AG10803 (cell line): ENCODE measurements at places on chromosomes 13 and 19.

DNA sequence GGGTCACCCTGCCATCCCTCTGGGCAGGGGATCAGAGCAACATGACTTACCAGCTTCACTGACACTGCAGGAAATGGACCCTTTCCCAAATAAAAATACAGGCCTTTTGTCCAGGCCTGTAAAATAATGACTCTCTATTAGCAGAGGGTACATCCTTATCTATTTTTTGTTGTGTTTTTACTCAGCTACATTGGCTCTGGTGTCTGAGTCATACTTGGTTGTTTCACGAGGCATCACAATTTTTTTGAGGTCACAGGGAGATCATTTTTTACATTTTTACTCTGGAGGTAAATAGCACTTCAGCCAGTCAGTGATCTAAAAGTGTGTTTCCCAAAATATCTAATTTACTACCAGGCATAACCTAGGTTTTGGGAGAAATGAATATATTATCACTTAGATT is 6.9 kb upstream of the HTR2A start:
- DNase-seq = peak; percentile 45

GRCh38 chr13:59946944-59947343 is 216.8 kb downstream of the DIAPH3 start:
- peak; percentile 72 for DNase-seq

DNA sequence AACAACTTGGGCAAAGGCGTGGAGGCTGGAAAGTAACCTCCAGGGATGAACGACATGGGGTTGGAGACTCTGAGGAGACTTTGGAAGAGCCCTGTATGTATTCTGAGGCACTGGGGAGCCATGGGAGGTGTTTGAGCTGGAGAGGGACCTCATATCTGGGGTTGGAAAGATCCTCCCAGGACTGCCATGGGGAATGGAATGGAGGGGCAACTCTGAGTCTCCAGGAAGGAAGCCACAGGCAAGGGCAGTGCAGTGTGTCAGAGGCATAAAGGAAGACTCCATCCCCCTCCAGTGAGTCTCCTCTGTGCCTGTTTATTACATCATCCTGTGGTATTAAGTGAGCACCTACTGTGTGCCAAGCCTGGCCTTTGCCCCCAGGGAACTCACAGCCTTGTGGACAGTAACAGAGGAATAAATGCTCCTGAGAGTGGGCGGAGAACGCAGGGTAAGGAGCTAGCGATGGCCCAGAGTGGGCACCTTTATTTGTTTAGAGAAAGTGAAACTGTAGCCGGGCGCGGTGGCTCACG is 7.7 kb downstream of the PEAK3 start:
- no peak for DNase-seq

DNA sequence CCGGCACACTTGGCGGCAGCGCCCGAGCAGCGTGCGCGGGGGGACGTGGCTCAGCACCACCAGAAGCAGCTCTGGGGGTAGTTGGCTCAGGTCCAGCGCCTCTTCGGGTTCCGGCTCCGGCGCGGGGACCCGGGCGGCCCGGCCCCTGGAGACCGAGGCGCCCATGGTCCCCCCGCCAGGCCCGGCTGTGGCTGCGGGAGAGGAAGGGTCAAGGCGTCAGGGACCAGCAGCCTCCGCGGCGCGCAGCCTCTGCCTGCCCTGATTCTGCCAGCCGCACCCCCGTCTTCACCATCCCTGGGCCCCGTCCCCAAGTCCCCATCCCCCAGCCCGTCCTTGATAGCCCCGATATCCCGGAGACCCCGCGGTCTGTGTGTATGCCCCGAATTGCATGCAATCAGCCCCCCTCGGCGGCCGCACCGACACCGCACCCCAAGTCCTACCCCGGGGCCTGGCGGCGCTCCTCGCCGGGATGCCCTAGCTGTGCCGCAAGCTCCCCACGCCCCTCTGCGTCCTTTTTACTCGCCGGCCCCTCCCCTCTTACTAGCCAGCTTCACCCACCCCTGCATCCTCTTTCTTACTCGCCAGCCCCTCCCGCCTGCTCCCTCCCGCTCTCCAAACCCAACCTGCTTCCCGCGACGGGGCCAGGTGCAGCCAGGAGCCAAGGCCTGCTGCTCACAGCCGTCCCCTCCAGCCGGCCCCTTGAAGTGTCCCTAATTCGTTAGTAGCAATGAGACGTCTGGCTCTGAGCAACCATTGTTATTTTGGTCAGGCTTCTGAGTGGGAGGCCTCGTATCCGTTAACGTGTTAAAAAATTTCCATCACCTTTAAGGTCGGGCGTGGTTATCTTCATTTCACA is at the start of gene FBXO27:
Gene FBXO27 (minus strand): TSS at position 487 of the 856 bp plus-strand sequence. CDS start 322 bp downstream, at position 165.
- DNase-seq = no peak

GRCh38 chr19:19500975-19501644 is 14.2 kb downstream of the TSSK6 start:
- no peak for DNase-seq

DNA sequence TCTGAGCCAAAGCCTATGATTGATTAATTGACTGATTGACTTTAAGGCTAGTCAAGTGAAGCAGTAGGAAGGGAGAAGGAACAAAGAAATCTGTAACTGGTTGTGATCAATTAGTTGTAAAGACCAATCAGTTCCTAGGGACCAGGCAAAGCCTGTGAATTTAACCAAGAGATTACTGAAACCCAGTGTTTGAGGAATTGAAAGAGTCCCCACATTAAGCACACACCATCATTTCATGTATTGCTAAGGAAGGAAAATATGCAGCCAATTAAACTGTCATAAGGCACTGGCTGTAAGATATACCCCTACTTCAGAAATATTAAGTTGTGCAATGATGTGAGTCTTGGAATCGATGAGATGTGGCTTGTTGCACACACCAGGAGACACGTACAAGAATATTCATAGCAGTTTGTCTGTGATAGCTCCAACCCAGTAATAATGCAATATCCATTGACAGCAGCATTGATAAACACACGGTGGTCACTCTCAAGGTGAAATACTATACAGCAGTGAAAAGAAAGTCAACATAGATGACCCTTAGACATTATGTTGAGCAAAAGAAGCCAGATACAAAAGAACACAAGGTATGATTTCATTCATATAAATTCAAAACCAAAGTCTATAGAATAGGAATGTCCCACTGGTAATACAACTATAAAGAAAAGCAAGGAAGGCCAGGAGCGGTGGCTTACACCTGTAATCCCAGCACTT is 9.0 kb downstream of the C19orf47 start:
- no peak for DNase-seq

- DNase-seq = no peak
Measured at GRCh38 chr19:28076628-28077027, 1136.3 kb downstream of the UQCRFS1 start.

GRCh38 chr19:4414800-4415321 is 12.4 kb downstream of the CHAF1A start:
- DNase-seq = no peak

GRCh38 chr19:44722131-44723121 is 23.5 kb downstream of the CEACAM16 start:
- no peak for DNase-seq

GRCh38 chr19:12792051-12792852 is 966 bp downstream of the JUNB start:
- peak; percentile 64 for DNase-seq

DNA sequence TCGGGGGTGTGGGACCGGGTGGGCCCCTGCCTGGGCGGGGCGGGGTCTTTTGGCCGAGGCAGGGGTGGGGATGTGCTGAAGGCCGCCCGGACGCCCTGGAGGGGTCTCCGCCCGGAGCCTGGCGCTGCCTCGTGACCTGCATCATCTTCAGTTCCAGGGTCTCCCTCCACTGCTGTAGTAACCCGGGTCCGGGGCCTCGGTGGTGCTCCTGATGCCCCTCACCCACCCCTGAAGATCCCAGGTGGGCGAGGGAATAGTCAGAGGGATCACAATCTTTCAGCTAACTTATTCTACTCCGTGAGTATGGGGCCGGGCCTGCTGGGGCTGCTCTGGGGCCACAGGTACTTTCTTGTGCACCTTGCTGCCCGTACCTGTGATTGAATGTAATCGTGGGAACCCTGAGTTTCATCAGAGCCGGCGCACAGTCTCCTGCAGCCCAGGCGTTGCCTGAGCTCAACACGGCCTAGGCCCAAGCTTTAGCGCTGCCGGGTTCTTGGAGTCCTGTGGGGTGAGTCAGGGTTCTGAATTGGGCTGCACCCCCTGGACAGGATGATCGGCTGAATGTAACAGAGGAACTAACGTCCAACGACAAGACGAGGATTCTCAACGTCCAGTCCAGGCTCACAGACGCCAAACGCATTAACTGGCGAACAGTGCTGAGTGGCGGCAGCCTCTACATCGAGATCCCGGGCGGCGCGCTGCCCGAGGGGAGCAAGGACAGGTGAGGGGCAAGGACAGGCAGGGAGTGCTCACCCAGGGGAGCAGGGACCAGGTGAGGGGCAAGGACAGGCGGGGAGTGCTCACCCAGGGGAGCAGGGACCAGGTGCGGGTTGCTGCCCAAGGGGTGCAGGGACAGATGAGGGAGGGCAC is 10.5 kb downstream of the PEAK3 start:
- peak; percentile 82 for DNase-seq

DNA sequence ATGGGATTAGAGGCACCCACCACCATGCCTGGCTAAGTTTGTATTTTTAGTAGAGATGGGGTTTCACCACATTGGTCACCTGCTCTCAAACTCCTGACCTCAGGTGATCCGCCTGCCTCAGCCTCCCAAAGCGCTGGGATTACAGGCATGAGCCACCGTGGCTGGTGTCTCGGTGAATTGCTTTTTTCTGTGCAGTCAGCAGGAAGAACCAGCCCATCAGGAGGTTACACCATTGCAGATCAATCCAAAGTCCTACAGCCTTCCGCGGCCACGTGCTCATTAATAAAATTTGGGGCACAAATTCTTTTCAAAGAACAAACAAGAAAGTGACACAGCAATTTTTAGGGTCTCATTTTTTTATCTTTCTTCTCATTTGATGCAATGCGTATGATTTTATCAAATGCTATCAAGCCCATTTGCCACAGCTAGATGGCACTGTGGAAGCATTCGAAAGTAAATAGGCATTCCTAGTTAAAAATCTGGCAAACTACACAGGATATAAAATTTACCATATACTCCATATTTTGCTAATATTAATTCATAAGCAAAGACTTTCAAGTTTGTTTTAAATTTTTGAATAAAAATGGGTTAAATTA is 54.4 kb upstream of the ZNF835 start:
- no peak for DNase-seq

- no peak for DNase-seq
Measured at GRCh38 chr19:7953576-7953975, 10.1 kb upstream of the TIMM44 start.

DNA sequence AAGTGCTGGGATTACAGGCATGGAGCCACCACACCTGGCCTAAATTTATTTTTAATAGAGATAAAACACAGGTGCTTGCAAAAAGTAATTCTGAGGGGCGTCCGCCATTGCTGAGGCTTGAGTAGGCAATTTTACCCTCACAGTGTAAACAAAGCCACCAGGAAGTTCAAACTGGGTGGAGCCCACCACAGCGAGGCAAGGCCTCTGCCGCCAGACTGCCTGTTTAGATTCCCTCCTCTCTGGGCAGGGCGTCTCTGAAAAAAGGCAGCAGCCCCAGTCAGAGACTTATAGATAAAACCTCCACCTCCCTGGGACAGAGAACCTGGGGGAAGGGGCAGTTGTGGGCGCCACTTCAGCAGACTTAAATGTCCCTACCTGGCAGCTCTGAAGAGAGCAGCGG is 50.7 kb downstream of the B3GLCT start:
- DNase-seq = no peak

DNA sequence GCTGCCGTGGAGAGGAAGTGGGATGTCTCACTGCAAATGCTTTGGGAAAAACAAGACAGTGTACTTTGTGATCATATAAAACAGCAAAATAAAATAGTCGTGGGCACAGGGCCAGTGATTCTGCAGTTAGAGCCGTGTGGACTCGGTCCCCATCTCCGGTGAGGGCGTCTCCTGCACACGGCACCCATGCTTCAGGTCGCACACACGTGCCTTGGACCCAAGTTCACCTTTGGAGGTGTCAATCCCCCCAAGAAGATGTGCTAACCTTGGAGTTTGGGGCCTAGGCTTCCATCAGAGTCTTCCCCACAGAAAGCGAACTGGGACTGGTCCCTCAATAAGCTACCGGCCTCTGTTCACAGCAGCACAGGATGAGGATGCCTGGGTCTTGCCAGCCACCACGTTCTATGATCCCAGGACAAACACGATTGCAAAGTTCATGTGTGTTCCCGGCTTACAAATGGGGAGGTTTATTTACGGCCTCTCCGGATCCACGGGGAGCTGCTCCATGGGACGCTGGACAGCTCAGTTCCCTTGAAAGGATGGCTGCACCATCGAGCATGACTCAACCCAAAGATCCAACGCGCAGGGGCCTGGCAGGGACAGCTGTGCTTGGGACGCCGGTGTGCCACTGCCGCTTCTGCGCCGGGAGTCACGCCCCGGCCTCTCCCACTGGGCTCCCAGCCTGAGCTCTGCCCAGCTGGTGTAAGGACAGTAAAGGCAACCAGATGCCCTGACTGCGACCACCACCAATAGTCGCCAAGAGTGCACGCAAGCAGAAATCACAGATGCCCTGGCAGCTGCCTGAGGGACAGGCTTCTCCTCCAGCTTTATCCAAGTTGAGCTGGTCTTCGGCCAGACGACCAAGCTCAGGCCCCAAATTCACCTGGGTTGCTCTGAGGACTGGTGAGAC is 8.6 kb downstream of the GAS6 start:
- no peak for DNase-seq

GRCh38 chr13:112779856-112780604 is 90.2 kb downstream of the ATP11A start:
- DNase-seq = peak; percentile 40

- no peak for DNase-seq
Measured at GRCh38 chr19:49447485-49448431, 3.9 kb downstream of the PIH1D1 start.

DNA sequence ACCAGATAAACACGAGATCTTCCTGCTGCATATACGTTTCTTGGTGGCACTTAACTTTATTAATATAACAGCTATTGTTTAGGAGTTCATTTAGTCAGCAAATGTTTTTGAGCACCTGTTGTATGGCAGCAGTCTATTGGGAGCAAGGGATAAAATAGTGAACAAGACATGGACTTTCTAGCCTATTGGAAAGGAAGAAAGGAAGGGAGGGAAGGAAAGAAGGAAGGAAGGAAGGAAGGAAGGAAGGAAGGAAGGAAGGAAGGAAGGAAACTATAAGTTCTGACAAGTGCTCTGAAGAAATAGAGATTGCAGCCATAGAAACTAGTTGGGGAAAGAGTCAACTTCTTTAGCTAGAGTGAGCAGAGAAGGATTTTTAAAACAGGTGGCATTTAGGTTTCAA is 149.1 kb upstream of the STARD13 start:
- DNase-seq = no peak

GRCh38 chr13:30303269-30303668 is 4.1 kb downstream of the KATNAL1 start:
- DNase-seq = no peak

- DNase-seq = peak; percentile 82
Measured at GRCh38 chr19:2478756-2479555, 3.0 kb downstream of the GADD45B start.

- DNase-seq = no peak
Measured at GRCh38 chr13:33262062-33262487, 23.5 kb downstream of the STARD13 start.
